Endothelial cell (in vitro differentiated cells): ENCODE measurements at places on chromosomes 5 and 9. TPM values are rescaled to one million over a fixed set of nuclear protein-coding genes. Genes with fewer than 3 reads are reported as not detected.

DNA sequence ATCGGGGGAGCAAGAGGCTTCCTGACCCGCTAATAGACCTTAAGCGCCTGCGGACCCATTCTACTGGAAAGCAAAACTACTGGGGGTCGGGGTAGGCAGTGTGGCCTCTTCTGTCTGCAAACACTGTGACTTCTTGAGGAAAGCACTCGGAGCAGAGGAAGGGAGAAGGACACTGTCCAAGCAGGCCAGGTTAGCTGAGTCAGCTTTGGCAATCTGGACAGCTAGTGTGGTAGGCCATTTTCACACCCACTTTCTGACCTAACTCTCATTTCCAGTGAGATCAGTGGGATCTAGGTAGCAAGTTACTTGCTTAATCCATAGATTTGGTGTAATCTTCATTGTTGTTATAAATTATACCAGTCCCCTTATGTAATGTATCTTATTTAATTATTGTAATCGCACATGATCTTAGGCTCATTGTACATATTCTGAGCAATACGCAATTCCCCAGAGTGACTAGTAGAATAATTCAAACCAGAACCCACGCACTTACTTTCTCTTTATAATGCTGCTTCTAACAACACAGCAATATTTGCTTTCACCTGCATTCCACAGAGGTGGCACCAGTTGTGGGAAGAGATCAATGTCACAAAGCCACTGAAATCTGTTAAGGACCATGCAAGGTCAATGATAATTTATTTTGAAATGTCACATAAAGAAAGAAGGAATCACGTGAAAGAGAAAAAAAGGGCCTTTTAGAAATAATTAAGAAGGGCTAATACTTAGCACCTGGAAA is 82.9 kb downstream of the NREP start:
- peaks cover 3% of the 10 kb centered on the region for H3K27me3 ChIP-seq
- no peaks in the 10 kb centered on the region for H3K36me3 ChIP-seq
- DNase-seq: no peak
- H3K4me1 ChIP-seq: peaks cover 19% of the 10 kb centered on the region
- no peak overlapping the region for H3K4me3 ChIP-seq
- no peak overlapping the region for H3K27ac ChIP-seq

- no peak overlapping the region for H3K27ac ChIP-seq
- no peaks in the 10 kb centered on the region for H3K36me3 ChIP-seq
- H3K4me3 ChIP-seq: no peak overlapping the region
- no peaks in the 10 kb centered on the region for H3K27me3 ChIP-seq
Measured at GRCh38 chr5:110917161-110917875, 154.2 kb upstream of the TSLP start.

DNA sequence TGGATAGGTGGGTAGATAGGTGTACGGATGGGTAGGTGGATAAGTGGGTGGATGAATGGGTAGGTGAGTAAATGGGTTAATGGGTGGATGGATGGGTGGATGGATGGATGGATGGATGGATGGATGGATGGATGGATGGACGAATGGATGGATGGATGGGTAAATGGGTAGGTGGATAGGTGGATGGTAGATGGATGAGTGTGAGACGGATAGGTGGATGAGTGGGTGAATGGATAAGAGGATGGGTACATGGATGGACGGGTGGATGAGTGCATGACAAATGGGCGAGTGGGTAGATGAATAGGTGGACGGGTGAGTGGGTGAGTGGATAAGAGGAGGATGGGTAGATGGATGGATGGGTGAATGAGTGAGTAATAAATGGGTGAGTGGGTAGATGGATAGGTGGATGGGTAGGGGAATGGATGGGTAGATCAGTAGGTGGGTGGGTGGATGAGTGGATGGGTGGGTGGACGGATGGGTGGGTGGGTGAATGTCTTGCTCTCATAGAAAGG is 179.2 kb downstream of the FGF18 start:
- no peaks in the 10 kb centered on the region for H3K4me1 ChIP-seq
- no peak overlapping the region for H3K4me3 ChIP-seq
- no peaks in the 10 kb centered on the region for H3K36me3 ChIP-seq
- no peak for DNase-seq

- peaks cover 10% of the 10 kb centered on the region for H3K4me1 ChIP-seq
- peak within 1 kb of the TSS; percentile 98 for H3K4me3 ChIP-seq
- H3K27me3 ChIP-seq: peaks cover 11% of the 10 kb centered on the region
- H3K27ac ChIP-seq: peak within 1 kb of the TSS; percentile 99
- DNase-seq: peak; percentile 86
- H3K36me3 ChIP-seq: no peaks in the 10 kb centered on the region
Measured at GRCh38 chr5:110738812-110739651, at the start of gene SLC25A46. SLC25A46 (plus strand) TSS chr5:110739007; CDS start chr5:110739120, 113 bp downstream.

BARX1 gene
- total RNA-seq: 0.51 TPM

SH3RF2 gene
- total RNA-seq: 0.23 TPM

TESK1 gene
- 34.6 TPM for total RNA-seq

GRCh38 chr9:82247318-82247717 is 258.7 kb downstream of the SPATA31D1 start:
- H3K36me3 ChIP-seq: no peaks in the 10 kb centered on the region
- no peaks in the 10 kb centered on the region for H3K4me1 ChIP-seq
- H3K27me3 ChIP-seq: no peaks in the 10 kb centered on the region
- H3K4me3 ChIP-seq: no peak overlapping the region

- H3K27me3 ChIP-seq: no peaks in the 10 kb centered on the region
- no peak for DNase-seq
- no peaks in the 10 kb centered on the region for H3K36me3 ChIP-seq
- H3K4me3 ChIP-seq: no peak overlapping the region
- H3K4me1 ChIP-seq: peaks cover 5% of the 10 kb centered on the region
- H3K27ac ChIP-seq: no peak overlapping the region
Measured at GRCh38 chr9:117076571-117077290, 338.1 kb downstream of the ASTN2 start.

GRCh38 chr5:147479949-147480348 is 29.9 kb downstream of the DPYSL3 start:
- H3K4me3 ChIP-seq: no peak overlapping the region
- DNase-seq: no peak
- H3K36me3 ChIP-seq: no peaks in the 10 kb centered on the region
- no peaks in the 10 kb centered on the region for H3K27me3 ChIP-seq

- H3K4me3 ChIP-seq: no peak overlapping the region
- no peaks in the 10 kb centered on the region for H3K27me3 ChIP-seq
- no peak overlapping the region for H3K27ac ChIP-seq
- H3K36me3 ChIP-seq: no peaks in the 10 kb centered on the region
- H3K4me1 ChIP-seq: no peaks in the 10 kb centered on the region
Measured at GRCh38 chr5:159456722-159457465, 126.6 kb upstream of the IL12B start.

GABRB2 gene
- 0.26 TPM for total RNA-seq

- no peaks in the 10 kb centered on the region for H3K36me3 ChIP-seq
- no peak for DNase-seq
- H3K27me3 ChIP-seq: peaks cover 5% of the 10 kb centered on the region
- H3K27ac ChIP-seq: no peak overlapping the region
- no peak overlapping the region for H3K4me3 ChIP-seq
Measured at GRCh38 chr9:4048441-4048840, 251.4 kb downstream of the GLIS3 start.

DNA sequence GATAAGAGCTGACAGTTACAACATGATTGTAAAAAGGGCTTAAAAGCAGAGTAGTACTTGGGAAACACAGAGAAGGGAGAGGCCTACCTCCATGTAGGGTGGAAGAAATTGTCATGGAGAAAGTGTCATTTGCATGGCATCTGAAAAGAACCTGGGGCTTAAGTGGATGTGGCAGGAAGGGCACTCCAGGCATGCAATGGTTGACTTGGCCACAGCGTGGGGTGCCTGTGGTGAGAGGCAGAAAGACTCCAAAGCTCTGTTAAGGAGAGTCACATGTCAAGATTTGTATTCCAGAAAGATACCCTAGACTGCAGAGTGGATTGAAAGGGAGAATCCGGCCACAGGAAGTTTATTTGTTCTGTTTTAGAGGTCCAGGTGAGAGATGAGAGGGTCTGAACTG is 2.4 kb downstream of the POLR3G start:
- H3K27ac ChIP-seq: peak overlapping the region; percentile 38
- H3K4me1 ChIP-seq: peaks cover 25% of the 10 kb centered on the region
- H3K27me3 ChIP-seq: peaks cover 7% of the 10 kb centered on the region
- peak overlapping the region; percentile 13 for H3K4me3 ChIP-seq
- peaks cover 3% of the 10 kb centered on the region for H3K36me3 ChIP-seq

DNA sequence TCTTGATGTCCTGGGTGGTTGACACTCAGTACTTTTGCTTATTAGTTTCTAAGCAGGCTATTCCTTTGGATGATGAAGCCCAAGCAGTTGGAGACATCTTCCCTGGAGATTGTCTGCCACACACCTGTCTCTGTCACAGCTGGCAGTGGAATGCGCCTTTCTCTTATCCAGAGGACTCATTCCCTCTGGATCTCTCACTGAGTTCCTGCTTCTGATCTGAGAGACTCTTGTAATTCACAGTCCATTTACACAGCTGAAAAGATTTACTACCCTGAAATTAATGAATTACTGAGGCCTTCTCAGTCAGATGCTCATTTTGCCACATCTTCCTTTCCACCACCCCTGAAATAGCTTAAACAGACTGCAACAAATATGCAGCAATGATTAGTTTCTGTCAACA is 15.9 kb downstream of the TAL2 start:
- DNase-seq: no peak
- no peaks in the 10 kb centered on the region for H3K36me3 ChIP-seq
- no peak overlapping the region for H3K4me3 ChIP-seq
- no peaks in the 10 kb centered on the region for H3K27me3 ChIP-seq
- peaks cover 5% of the 10 kb centered on the region for H3K4me1 ChIP-seq

DNA sequence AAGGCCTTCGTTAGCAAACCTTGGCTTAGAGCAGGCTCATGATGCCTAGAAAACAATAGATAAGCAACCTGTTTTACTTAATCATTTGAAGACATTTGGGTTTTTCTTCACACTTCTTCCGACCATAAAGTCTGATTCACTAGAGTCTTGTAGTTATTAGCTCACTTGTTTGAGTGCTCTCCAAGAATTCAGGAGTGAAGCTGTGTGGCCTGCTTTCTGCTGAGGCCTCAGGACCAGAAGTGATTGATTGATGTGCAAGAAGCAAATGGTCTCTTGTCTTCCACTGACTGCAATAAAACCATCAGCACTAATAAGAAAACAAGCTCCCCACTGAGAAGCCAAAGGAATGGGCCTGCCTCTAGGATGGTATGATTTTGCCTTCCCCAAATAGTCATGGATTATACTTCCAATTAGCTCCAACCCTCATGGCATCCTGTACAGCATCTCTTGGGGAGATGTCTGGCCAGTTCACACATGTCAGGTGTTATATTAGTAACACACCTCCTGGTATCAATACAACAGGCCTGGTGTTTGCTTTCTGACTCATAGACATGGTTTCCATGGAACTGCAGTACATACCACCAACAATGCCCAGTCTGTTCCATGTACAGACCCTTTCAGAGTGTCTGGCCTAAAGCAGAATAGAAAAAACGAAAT is 317.6 kb downstream of the CWC27 start:
- peaks cover 15% of the 10 kb centered on the region for H3K4me1 ChIP-seq
- no peak overlapping the region for H3K4me3 ChIP-seq
- peaks cover 2% of the 10 kb centered on the region for H3K27me3 ChIP-seq
- H3K27ac ChIP-seq: no peak overlapping the region

GRCh38 chr5:167008705-167009104 is 1282.7 kb upstream of the WWC1 start:
- H3K36me3 ChIP-seq: no peaks in the 10 kb centered on the region
- H3K27ac ChIP-seq: no peak overlapping the region
- no peak overlapping the region for H3K4me3 ChIP-seq
- no peaks in the 10 kb centered on the region for H3K4me1 ChIP-seq
- H3K27me3 ChIP-seq: no peaks in the 10 kb centered on the region
- DNase-seq: no peak

- no peak for DNase-seq
- H3K4me3 ChIP-seq: no peak overlapping the region
- H3K4me1 ChIP-seq: peaks cover 36% of the 10 kb centered on the region
- H3K36me3 ChIP-seq: peaks cover 8% of the 10 kb centered on the region
- H3K27ac ChIP-seq: no peak overlapping the region
- peaks cover 10% of the 10 kb centered on the region for H3K27me3 ChIP-seq
Measured at GRCh38 chr5:6483880-6484382, 35.3 kb downstream of the UBE2QL1 start.

DNA sequence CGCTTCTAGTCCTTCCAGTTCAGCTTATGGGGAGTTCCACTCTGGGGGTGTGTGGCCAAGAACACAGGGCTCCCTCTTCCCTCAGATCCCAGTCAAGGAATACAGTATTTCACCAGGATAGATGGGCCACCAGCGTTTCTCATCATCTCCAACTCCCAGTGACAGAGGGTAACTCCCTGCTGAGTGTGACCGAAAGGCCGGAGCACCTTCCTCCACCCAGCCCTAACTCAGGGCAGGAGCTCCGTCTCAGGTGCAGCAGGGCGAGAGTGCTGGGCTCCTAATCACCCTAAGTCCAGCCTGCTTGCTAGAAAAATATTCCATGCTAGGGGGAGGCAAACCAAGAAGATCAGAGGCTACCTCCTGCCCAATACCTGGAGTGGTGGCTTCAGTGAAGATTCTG is 102.6 kb downstream of the ADAMTS2 start:
- peaks cover 10% of the 10 kb centered on the region for H3K36me3 ChIP-seq
- H3K4me3 ChIP-seq: no peak overlapping the region
- peaks cover 11% of the 10 kb centered on the region for H3K4me1 ChIP-seq
- no peak for DNase-seq
- H3K27me3 ChIP-seq: peaks cover 3% of the 10 kb centered on the region

GRCh38 chr9:88092797-88093331 is 45.4 kb downstream of the SPATA31C2 start:
- peaks cover 3% of the 10 kb centered on the region for H3K36me3 ChIP-seq
- DNase-seq: peak; percentile 33
- peaks cover 2% of the 10 kb centered on the region for H3K27me3 ChIP-seq
- peak overlapping the region; percentile 73 for H3K4me3 ChIP-seq
- peaks cover 19% of the 10 kb centered on the region for H3K4me1 ChIP-seq

GRCh38 chr5:150644514-150644913 is 4.1 kb downstream of the SYNPO start:
- H3K27ac ChIP-seq: no peak overlapping the region
- peaks cover 24% of the 10 kb centered on the region for H3K36me3 ChIP-seq
- H3K4me3 ChIP-seq: no peak overlapping the region
- H3K4me1 ChIP-seq: peaks cover 17% of the 10 kb centered on the region

NTNG2 gene
- 0.38 TPM for total RNA-seq

DNA sequence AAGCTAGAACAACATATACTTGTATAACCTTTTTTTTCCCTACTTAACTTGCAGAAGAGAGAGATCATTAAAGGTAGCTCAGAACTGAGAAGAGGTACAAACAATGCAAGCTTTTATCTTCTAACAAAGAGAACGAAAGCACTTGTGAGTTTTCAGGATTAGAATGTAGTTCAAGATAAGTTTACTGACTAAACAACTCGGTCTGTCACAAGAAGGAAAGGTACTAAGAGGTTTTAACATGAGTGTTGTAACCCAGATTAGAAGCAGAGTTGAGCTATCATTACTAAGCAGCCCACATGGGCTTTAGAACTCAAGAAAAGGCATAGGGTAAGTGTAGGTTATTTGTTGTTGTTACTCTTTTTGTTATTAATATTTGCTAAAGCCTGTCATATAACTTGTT is 25.2 kb downstream of the GIN1 start:
- H3K4me3 ChIP-seq: no peak overlapping the region
- H3K36me3 ChIP-seq: no peaks in the 10 kb centered on the region
- no peaks in the 10 kb centered on the region for H3K27me3 ChIP-seq
- no peak for DNase-seq
- H3K27ac ChIP-seq: no peak overlapping the region

GRCh38 chr9:81305561-81306182 is 383.7 kb downstream of the TLE1 start:
- no peak overlapping the region for H3K4me3 ChIP-seq
- H3K27ac ChIP-seq: no peak overlapping the region
- H3K36me3 ChIP-seq: no peaks in the 10 kb centered on the region
- H3K27me3 ChIP-seq: peaks cover 2% of the 10 kb centered on the region
- no peak for DNase-seq
- no peaks in the 10 kb centered on the region for H3K4me1 ChIP-seq
